ENCODE measurements at places on chromosomes 12 and 14.

GRCh38 chr14:104986487-104987164 lies 1.0 kb downstream of the CLBA1 start:
- DNase-seq = no peak

DNA sequence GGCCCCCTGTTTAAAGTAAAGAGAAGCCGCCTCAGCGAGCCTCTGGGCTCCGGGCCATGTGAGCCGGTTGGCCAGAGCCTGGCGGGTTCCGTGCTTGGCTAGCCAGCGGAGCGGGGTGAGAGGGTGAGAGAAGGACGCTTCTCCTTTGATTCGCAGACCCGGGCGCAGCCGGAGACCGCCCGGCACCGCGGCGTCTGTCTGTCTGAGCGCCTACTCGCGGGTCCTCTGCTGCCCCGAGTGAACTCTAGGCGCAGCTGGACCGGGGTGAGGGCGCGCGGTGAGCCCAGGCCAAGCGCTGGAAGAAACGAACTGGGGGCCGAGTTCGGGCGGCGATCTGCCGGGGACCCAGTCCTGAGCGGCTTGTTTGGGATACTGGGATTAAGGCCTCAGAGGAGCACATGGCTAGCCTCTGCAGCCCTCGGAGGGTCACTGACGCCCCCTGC lies 41.4 kb upstream of the TBX5 start:
- no peak for DNase-seq

DNA sequence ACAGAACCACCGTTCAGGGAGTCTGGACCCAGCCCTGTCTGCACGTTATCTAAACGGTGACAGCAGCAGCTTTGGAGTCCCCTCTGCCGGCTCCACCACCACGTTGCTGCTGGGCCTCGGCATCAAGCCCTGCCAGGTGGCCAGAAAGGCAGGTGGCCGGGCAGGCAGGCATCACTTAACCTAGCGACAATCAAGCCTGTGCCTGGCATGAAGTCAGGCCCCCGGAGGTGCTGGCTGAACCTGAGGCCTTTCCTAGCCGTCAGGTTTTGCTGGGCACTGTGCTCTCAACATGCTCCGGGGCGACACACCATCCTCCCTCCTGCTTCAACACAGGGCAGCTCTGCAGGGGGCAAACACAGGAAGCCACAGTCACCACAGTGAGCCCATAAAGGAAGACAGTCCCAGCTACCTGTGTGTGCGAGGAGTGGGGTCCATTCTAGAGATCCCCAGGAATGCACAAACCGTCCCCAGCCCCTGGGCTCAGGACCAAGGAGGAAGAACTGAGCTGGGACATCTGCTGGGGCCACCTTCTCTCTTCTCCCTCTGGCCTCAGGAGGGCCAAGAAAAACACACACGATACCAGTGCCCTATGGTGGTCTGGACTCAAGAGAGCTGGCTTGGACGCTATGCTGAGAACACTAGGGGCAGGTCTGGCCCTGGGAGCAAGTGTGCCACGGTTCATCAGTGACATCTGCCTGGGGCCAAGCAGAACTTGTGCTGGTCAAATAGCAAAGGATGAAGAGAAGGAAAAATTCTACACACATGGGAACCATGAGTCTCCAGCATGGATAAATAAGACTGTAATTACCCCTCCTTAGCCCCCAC lies 44.7 kb downstream of the CCDC88C start:
- no peak for DNase-seq

- DNase-seq = no peak
These were observed 179.1 kb downstream of the DPF3 start for GRCh38 chr14:72714871-72715214.

GRCh38 chr12:546265-546919 lies 86.7 kb downstream of the B4GALNT3 start:
- DNase-seq = no peak

DNA sequence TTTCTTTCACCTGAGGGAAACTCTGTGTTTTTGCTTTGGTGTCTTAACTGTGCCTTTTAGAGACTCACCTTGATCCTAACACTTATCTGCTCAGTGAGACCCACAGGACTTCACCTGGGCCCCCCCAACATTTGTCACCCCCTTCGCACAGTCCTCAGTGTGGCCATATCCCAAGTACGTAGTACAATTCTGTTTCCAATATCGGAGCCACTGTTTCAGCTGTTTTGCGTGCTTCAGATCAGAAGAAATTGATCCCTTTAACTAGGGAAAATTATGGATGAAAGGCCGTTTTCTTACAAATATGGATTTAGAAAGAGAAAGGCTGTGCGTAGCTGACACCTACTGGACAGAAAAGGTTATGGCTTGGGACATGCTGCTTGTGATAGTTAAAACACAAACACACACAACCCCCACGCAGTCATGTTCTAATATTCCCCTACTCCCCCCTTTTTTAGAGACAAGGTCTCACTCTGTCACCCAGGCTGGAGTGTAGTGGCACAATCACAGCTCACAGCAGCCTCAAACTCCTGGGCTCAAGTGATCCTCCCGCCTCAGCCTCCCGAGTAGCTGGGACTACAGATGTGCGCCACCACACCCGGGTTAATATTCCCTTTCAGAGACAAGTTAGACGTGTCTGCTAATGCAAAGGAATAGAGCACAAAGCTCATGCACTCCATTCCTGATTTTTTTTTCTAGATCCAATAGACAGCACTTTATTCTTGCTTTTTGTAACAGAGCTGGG lies 3.6 kb upstream of the SLC7A8 start:
- DNase-seq = no peak

- DNase-seq = no peak
These were observed 2.4 kb downstream of the EMP1 start for GRCh38 chr12:13198876-13199275.

DNA sequence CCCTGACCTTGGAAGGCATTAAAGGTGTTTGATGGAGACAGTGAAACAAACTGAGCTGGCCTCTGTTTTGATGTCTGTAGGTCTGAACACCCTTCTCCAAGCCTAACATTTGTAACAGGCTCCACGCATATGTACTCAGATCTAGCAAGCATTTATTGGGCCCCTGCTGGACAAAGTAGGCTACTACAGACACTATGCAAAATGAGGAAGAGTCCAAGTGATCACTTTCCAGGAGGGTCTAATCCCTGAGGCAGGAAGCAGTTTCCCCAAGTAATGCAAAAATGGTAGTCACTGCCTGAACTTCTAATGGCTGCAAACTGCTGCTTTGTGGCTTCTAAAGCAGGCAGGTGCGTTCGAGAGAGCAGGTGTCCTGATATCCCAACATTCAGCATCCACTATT lies 405.8 kb downstream of the MED13L start:
- no peak for DNase-seq

DNA sequence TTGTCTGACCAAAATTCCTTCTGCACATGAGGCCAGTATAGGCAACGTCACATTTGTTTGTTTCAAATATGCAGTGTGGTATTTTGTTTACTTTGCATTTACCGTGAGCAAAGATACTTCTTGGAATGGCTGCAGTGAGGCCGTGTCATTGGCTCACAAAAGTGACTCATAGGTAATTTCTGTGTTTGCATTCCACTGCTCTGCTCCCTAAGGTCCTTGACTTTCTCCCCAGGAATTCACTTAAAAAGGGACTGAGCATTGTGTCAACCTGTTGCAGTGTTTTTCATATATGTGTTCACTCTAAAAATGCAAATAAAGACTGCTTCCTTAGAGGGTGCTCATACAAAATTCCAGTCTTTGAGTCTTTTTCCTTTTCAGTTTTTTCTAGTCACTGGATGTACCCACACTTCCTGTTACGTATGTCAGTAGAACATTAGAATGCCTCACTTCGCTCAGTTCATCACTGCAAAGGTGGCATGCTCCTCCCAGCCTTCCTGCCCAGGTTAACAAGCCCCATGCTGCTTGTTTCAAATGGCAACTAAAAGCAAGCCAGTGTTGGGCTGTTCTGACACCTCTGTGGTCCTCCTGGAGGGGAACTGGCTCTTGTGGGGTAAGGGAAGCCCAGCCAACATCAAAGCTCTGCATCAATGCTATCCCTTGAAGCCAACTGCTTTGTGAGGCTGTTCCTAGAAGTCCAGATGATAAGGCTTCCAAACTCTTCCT lies 9.1 kb downstream of the C12orf76 start:
- DNase-seq = no peak

- DNase-seq = no peak
These were observed 21.1 kb downstream of the GSC start for GRCh38 chr14:94748667-94749347.

DNA sequence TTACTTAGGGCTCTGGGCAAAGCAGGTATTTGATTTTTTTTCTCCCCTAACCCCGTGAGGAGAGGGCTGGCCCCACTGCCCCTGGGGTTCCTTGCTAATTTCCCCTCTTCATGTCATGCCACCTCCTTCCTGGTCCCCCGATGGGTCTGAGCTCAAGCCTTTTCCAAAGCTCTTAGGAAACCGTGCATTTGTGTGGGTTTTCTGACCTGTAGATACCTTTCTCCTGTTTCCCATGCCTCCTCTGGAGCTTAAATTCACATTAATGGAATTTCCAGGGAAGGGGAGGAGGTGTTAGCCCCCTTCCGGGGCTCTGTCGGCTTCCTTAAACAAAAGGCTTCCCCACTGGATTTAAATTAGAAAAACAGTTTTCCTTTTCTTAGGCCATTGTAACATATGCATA lies 12.6 kb downstream of the SFSWAP start:
- no peak for DNase-seq

DNA sequence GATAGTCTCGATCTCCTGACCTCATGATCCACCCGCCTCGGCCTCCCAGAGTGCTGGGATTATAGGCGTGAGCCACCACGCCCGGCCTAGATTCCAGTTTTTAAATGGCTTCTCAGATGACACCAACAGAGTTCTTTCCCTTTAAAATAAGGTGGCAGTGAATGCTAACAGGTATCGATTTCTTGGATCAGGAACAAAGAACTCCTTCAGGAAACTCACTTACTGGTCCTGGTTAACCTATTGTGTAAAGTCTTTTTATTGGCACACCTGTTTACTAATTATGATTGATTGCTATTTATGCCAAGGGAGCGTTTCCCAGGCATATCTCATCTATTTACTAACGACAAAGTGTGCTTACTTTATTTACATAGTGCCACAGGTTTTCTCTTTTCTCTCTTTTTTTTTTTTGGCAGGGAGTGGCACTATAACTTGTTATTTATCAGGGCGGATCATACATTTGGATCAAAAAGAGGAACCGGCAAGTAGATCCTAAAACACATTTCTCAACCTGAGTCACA lies 89.7 kb downstream of the GLT1D1 start:
- DNase-seq = no peak

DNA sequence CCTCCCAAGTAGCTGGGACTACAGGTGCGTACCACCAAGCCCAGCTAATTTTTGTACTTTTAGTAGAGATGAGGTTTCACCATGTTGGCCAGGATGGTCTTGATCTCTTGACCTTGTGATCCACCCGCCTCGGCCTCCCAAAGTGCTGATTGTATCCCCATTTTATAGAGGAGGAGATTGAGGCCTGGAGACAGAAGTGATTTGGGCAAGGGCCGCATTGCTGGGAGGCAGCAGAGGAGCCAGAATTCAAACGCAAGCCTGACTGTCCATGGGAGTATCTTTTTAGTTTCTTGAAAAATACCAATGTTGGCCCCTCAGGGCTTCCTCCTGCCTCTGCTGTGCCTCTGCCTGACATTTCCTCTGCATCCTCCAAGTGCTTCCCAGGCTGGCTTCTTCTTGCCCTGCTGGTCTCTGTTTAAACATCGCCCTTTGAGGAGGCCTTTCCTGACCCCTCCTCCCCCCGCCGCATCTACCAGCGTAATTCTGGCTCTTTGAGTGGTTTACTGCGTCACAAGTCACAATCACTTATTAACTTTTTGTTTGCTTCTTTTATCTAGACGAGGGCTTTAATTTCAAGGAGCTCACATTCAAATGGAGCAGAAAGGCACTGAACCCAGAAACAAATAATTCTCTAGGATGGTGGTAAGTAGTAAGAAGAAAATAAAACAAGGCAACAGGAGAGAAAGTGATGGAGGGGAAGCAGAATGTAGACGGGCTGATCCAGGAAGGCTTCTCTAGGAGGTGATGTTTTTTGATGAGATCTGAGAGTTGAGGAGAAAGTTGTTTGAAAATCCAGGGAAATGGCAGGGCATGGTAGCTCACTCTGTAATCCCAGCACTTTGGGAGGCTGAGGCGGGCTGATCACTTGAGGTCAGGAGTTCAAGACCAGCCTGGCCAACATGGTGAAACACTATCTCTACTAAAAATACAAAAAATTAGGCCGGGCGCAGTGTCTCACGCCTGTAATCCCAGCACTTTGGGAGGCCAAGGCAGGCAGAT lies 91.0 kb upstream of the MED13L start:
- no peak for DNase-seq

GRCh38 chr14:91927191-91927590 lies 20.3 kb downstream of the FBLN5 start:
- no peak for DNase-seq

GRCh38 chr14:93748208-93749075 lies 39.8 kb downstream of the PRIMA1 start:
- no peak for DNase-seq

GRCh38 chr14:44812672-44813071 lies 149.1 kb downstream of the KLHL28 start:
- no peak for DNase-seq

DNA sequence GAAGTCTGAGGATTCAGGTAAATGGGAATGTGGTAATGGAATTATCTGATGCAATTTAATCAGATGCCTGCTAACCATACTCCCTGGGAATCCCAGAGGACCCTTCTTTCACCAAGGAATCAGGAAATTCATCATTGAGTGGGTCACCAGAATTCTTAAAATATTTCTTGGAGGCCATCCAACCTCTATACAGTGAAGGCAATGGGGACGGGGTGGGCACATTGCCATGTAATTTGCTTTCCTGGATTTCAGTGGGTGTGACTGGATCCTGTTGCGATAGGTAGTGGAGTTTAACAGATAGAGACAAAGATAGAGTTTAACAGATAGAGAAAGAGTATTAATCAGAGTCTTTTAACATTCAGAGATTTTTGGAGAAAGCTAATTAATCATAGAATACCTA lies 394.4 kb downstream of the DAD1 start:
- DNase-seq = no peak

GRCh38 chr12:131369094-131369845 lies 341.6 kb upstream of the SFSWAP start:
- no peak for DNase-seq

DNA sequence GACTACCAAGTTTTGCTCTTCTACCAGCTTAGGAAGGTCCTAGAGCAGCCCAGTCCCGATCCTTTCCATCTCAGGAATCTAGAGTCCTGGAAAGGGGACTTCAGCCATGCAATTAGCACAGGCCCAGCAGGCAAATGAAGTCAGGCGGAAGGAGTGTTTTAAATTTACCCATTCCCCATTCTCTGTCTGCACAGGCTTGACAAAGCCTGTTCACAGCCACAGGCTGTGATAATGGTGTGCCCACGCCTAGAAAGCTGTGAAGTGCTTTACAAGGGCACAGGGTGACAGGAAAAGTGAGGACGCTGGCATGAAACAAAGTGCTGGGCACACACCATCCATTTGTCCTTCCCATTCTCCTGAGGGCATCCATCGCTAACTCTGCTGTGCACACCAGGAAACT lies 79.0 kb downstream of the PITPNM2 start:
- DNase-seq = no peak

GRCh38 chr12:42593874-42594273 lies 4.3 kb upstream of the PRICKLE1 start:
- DNase-seq = no peak

GRCh38 chr14:104009297-104009696 lies 67.0 kb upstream of the RD3L start:
- DNase-seq = no peak

Measured in activated CD8-positive, alpha-beta memory T cell treated with anti-CD3 and anti-CD28 coated beads for 48 hours (primary cell).